ENCODE measurements at places on chromosomes 7 and 10.

- DNase-seq, result no peak
These were observed 687 bp downstream of the HELLS start for GRCh38 chr10:94546049-94546900.

- DNase-seq, result no peak
These were observed 14.6 kb downstream of the MDFIC start for GRCh38 chr7:114936471-114936870.

DNA sequence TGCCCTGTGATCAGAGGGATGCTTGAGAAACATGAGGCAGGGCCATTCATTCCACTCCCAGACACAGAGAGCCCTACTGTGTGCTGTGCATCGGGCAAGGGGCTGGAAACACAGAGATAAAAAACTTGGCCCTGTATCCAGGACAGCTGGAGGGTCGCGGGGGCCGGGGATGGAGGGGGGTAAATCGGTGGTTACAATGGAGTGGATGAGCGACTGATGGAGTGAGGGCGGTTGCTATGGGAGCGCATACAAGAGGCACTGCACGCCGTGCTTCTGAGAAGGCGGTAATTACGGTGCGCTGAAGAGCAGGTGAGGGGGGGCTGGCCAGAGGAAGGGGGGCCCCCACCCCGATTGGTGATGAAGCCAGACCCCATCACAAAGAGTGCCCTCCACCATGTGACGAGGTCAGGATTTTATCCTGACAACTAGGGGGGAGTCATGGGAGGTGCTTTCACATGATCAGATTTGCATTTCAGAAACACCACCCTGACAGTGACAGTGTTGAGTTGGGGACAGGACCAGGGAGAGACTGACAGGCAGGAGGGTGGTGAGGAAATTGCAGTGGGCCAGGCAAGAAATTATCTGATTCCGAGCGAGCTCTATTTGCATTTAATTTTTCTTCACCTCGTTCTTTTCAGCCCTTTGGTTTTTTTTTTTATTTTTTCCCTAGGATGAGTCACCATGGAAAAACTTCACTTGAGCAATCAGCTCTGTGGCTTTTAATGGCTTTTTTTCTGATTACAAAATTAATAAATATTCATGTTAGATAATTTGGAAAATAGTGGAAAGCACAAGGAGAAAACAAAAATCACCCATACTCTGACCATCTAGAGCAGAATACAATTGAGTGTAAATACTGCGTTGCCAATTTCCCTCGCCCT is 7.8 kb downstream of the CPA5 start:
- no peak for DNase-seq

DNA sequence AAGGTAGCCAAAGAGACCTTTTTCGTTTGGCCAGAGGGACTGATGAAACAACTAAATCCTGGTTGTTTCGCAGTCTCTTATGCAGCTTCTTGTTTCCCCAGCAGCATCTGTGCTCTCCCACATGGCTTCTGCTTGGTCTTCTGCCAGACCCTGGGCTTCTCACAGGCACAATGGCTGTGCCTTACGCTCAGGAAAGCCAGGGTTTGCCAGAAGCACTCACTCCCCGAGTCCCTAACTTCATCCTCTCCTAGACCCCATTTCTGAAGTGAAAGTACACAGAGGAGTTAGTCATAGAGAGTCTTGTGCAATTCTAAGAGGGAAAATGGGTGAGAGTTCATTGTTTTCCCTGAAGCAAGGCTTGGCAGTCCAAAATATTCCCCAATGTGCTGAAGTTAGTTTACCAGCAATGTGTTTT is 121.7 kb downstream of the EVX1 start:
- DNase-seq, result no peak

DNA sequence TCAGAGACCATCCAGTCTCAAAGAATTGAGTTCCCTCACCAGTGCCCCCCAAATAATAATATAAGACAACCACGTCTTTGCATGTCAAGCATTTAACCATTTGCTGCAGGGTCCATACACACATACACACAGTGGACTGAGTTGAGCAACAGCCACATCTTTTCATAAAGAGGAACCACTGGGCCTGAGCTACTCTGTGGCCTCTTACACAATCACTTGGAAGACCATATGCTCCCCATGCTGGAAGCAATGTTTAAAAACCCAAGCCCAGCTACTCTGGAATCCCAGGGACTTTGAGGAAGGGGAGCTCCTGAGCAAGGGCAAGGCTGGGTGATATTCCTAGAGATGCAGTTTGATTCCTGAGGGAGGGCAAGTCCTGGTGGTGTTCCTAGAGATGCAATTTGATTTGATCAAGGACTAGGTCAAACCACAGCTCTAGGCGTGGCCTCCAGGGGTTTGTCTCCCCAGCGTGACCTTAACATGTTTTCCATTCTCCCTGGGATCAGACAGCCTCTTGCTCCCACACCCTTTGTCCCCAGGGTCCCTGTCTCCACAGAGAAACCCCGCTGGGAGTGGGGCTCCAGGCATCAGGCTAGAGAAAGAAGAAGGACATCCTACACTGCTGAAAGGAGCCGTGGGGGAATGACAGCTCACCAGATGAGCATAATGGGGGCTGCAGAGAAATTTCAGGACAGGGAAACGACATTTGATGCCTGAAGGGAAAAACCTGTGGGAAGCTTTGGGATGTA is 376.2 kb upstream of the MGMT start:
- no peak for DNase-seq

- no peak for DNase-seq
These were observed 1.8 kb downstream of the NEURL1 start for GRCh38 chr10:103495321-103495720.

GRCh38 chr10:104580774-104581675 is 60.1 kb upstream of the SORCS3 start:
- DNase-seq, result peak; percentile 34

GRCh38 chr10:116670706-116671105 is 50.0 kb downstream of the PNLIPRP2 start:
- DNase-seq, result no peak

GRCh38 chr10:101241840-101242707 is 12.8 kb upstream of the LBX1 start:
- no peak for DNase-seq
